ENCODE measurements at places on chromosomes 5 and 9. TPM values are rescaled to one million over a fixed set of nuclear protein-coding genes. Genes with fewer than 3 reads are reported as not detected.

The TIMD4 gene
- total RNA-seq: 0.60 TPM

The INSL4 gene
- not detected for total RNA-seq

- DNase-seq: no peak
Measured at GRCh38 chr5:36878392-36879082, 2.0 kb downstream of the NIPBL start.

The FOXD4L3 gene
- total RNA-seq: not detected

GRCh38 chr9:15304632-15305031, 2.4 kb downstream of the TTC39B start:
- DNase-seq: no peak

- no peak for DNase-seq
Measured at GRCh38 chr5:143241892-143242291, 161.6 kb downstream of the NR3C1 start.
